Sigmoid colon (tissue), 7 donors: ENCODE measurements at places on chromosomes 2 and 18. TPM values are rescaled to one million over a fixed set of nuclear protein-coding genes. Genes with fewer than 3 reads are reported as not detected.
A peak's percentile ranks its signal among the peaks of the same experiment; 100 is the strongest.

Gene EVA1A
- total RNA-seq, result not detected

DNA sequence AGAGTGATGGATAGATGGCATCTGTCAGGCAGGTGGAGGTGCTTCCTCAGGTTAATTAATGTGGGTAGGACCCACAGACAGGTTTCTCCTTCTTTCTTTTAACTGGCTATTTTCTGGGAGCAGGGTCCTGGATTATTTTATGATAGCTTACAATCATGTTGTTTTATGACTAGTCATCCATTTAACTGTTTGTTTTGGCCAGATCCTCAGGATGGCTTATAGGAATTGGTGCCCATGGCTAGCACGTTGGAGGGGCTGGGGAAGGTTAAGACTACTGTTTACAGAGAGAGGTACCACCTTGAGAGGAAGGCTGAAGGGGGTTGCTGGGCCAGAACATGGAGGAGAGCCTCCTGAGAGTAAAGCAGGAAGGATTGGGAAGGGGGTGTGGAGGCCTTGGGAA lies 78.0 kb upstream of the MGAT5 start:
- no peak for DNase-seq

DNA sequence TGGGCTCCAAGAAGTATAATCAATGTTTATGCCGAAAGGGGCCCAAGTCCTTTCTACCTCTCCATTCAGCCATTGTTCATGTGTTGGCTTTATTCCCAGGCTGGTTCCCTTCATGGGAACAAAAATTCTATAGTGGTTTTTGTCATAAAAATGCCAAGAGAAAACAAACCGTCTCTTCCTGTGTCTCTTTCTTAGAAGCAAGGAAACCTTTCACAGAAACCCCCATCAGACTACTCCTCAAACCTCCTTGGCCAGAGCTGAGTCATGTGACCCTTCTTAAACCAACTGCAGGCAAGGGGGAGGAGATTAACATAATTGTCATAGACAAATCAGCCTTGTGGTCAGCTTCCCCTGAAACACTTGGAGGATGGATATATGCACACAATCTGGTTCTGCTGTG lies 75.1 kb upstream of the TANK start:
- no peak for DNase-seq

DNA sequence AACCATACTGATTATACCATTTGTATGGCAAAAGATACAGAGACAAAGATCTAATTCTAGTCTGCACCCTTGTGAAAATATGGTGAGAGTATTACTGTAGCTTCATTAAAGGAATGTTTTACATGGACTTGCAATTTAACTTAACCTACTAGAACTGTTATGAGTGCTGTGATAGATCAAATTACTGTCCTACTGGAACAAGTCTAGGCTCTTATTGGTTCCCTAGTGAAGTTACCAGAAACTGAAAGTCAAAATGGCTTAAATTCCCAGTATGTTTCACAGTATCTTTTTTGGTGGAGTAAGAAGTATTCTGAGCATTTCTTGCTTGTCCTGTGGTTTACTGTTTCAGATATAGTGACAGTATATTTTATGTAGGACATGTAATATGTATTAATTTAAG lies 3.8 kb upstream of the TBR1 start:
- no peak for DNase-seq

DNA sequence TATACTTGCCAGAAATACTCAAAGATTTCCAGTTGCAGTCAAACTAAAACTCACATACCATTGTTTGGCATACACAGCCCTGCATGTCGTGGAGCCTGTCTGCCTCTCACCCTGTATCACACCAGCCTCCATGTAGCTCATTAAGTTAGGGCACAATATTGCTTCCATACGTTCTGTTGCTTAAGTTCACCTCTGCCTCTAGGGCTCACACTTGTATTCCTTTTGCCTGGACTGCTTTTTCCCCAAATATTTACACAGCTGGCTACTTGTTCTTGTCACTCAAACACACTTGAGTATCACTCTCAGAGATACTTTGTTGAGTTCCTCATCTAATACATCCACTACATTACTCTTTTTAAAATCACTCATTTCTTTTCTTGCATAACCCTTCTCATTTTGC lies 83.1 kb downstream of the PTH2R start:
- DNase-seq, result no peak

- DNase-seq, result no peak
Measured at GRCh38 chr2:142741764-142742269, 135.6 kb upstream of the KYNU start.

GRCh38 chr18:33901894-33902512 lies 322.7 kb downstream of the NOL4 start:
- DNase-seq, result no peak

- DNase-seq, result no peak
Measured at GRCh38 chr18:45889419-45890064, 64.1 kb downstream of the SIGLEC15 start.

GRCh38 chr2:150431561-150432311 lies 55.7 kb downstream of the RND3 start:
- DNase-seq, result no peak

DNA sequence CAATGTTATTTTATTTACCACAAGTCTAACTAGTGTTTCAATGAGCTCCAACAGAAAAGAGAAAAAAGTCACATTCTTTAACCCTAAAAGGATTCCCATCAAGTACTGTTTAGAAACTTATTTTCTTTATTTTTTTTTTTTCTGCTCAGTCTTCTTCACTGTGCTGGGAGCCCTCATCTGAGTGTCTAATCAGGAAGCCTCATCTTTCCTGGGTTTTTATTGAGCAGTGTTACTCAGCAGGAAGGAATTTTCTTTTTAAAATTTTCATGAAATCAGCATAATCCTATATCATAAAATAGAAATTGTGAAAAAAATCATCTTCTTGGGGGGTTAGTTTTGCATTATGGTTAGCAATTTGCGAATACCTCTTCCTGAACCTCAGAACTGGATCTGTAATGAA lies 453.8 kb downstream of the CDH2 start:
- DNase-seq, result no peak

DNA sequence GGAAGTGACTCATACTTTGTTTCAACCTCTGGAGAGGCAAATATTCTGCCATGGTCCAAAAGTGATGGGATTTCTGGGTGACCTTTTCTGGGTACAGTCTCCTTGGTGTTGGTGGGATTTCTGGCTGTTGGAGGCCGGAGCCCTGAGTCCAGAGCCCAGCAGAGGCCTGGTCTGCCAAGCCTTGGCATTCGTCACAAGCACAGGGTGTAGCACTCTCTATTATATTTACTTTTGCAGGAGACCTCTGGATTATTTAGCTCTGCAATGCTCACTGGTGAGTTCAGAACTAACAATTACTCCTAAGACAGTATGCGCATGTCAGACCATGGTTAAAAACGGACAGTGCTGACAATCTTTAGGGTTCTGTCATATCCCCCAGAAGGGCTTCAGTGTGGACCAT lies 201.6 kb upstream of the TWIST2 start:
- no peak for DNase-seq

DNA sequence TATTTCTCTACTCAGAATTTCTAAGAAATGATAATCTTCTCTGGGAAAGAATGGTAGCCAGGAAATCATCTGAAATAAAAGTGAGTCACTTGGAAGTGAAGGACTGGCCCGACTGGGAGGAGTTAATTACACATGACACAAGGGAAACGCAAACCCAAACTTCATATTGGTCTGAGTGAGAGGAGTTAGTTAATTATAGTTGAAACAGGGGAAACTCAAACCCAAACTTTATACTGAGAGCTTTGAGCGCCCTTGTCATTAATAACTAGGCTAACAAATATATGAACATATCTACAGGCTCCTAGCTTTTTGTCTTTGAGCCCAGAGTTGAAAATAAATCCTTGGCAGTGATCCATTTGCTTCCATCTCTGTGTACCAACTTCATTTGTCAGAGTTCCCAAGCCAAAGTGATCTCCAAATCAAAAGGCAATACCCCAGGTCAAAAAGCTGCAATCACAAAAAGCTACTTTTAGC lies 187.8 kb upstream of the COL3A1 start:
- peak; percentile 68 for DNase-seq

GRCh38 chr2:218748741-218749441 lies 33.1 kb upstream of the CYP27A1 start:
- DNase-seq, result no peak

GRCh38 chr2:239727182-239727775 lies 297.9 kb downstream of the NDUFA10 start:
- peak; percentile 50 for DNase-seq

DNA sequence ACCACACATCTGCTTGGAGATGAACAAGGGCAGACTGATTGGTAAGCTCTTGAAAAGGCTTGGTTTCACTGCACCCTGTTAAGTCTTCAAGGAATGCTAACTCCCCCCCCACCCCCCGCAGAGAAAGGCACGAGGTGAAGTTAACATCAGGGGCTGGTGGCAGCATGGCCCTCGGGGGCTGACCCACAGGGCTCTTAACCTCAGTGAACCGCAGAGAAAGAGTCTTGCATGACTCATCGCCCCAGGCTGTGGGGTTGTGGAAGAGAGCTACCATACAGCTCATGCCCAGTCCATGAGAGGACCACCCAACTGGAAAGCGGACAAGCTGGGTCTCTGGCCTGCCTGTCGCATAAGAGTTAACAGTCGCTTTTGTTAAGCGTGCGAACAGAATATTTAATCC lies 10.6 kb upstream of the CEP68 start:
- DNase-seq, result no peak

GRCh38 chr2:215982465-215982875 lies 30.9 kb downstream of the MREG start:
- no peak for DNase-seq

GRCh38 chr2:33275689-33276444 lies 200.6 kb upstream of the RASGRP3 start:
- peak; percentile 79 for DNase-seq
